ENCODE measurements at places on chromosomes 5 and 9. TPM values are rescaled to one million over a fixed set of nuclear protein-coding genes. Genes with fewer than 3 reads are reported as not detected.

DNAI1 gene
- not detected for total RNA-seq

GRCh38 chr5:36301858-36302603 is at the start of gene RANBP3L:
Gene RANBP3L (minus strand): TSS chr5:36301902. CDS start chr5:36301416, 486 bp downstream.
- no peak for DNase-seq

- DNase-seq, result no peak
Measured at GRCh38 chr9:130294664-130295063, 29.1 kb downstream of the HMCN2 start.

GRCh38 chr9:79236466-79236865 is 335.3 kb upstream of the TLE4 start:
- DNase-seq, result no peak

GRCh38 chr9:70110194-70111041 is 66.8 kb downstream of the MAMDC2 start:
- DNase-seq, result peak; percentile 6
